Prostate gland (tissue), 2 donors: ENCODE measurements at places on chromosomes 16 and 17. TPM values are rescaled to one million over a fixed set of nuclear protein-coding genes. Genes with fewer than 3 reads are reported as not detected.

GRCh38 chr17:6020376-6021010 lies 49.7 kb upstream of the WSCD1 start:
- H3K4me3 ChIP-seq = no peak overlapping the region
- no peak overlapping the region for H3K27ac ChIP-seq
- no peak for DNase-seq
- H3K27me3 ChIP-seq = no peaks in the 10 kb centered on the region

- no peaks in the 10 kb centered on the region for H3K27me3 ChIP-seq
- no peaks in the 10 kb centered on the region for H3K36me3 ChIP-seq
- peak overlapping the region; percentile 68 for H3K27ac ChIP-seq
Observed at GRCh38 chr17:29149431-29150064, 30.6 kb downstream of the MYO18A start.

GRCh38 chr17:36094746-36095145 lies 4.8 kb upstream of the CCL3 start:
- DNase-seq = no peak
- H3K4me3 ChIP-seq = no peak overlapping the region
- H3K27me3 ChIP-seq = no peaks in the 10 kb centered on the region
- H3K27ac ChIP-seq = no peak overlapping the region
- H3K36me3 ChIP-seq = no peaks in the 10 kb centered on the region
- H3K4me1 ChIP-seq = no peaks in the 10 kb centered on the region

- no peak overlapping the region for H3K27ac ChIP-seq
- no peaks in the 10 kb centered on the region for H3K4me1 ChIP-seq
- no peak for DNase-seq
- H3K4me3 ChIP-seq = no peak overlapping the region
Observed at GRCh38 chr17:46148247-46148646, 45.0 kb downstream of the KANSL1 start.

DNA sequence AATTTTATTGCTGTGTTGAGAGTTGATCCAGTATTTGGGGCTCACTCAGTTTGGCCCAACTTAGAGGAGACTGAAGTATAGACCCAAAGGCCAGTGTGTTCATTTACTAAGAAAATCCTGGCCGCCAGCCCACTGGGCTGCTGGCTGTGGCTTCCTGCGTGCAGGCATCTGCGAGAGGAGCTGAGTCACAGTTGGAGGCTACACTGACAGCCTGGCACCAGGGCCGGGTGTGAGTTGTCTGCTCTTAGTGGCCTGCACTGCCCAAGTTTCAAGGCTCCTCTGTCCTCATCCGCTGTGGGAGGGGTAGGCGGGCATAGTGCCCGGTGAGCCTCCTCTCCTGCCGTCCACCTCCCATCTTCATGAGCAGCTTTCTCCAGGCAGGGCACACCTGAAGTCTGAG lies 54.2 kb downstream of the PLD6 start:
- H3K4me1 ChIP-seq = no peaks in the 10 kb centered on the region
- peak; percentile 71 for DNase-seq
- H3K27ac ChIP-seq = peak overlapping the region; percentile 38
- no peaks in the 10 kb centered on the region for H3K36me3 ChIP-seq

GRCh38 chr16:88067530-88068411 lies 116.5 kb downstream of the BANP start:
- no peak overlapping the region for H3K27ac ChIP-seq
- no peak for DNase-seq
- H3K27me3 ChIP-seq = no peaks in the 10 kb centered on the region
- H3K4me3 ChIP-seq = no peak overlapping the region
- no peaks in the 10 kb centered on the region for H3K4me1 ChIP-seq
- peaks cover 4% of the 10 kb centered on the region for H3K36me3 ChIP-seq

GRCh38 chr17:76452127-76452659 lies 759 bp downstream of the UBE2O start:
- H3K4me3 ChIP-seq = peak overlapping the region; percentile 88
- H3K27ac ChIP-seq = peak overlapping the region; percentile 57
- peaks cover 7% of the 10 kb centered on the region for H3K4me1 ChIP-seq
- no peaks in the 10 kb centered on the region for H3K36me3 ChIP-seq

DNA sequence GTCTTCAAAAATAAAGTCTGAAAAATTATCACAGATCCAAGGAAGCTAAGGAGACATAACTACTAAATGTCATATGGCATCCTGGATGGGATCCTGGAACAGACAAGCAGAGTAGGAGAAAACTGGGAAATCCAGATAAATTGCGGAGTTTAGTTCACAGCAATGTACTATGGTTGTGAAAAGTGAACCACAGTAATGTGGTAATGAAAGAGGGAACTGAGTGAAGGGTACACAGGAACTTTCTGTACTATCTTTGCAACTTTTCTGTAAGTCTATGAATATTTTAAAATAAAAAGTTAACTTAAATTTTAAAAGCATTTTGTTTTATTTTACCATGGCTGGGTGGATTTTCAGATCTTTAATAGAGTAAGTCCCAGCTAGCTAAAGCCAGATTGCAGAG lies 16.3 kb downstream of the SLFN12L start:
- no peaks in the 10 kb centered on the region for H3K36me3 ChIP-seq
- H3K27ac ChIP-seq = no peak overlapping the region
- DNase-seq = no peak
- no peaks in the 10 kb centered on the region for H3K4me1 ChIP-seq
- H3K4me3 ChIP-seq = no peak overlapping the region
- peaks cover 3% of the 10 kb centered on the region for H3K27me3 ChIP-seq

- DNase-seq = no peak
- no peaks in the 10 kb centered on the region for H3K4me1 ChIP-seq
- no peak overlapping the region for H3K27ac ChIP-seq
- no peaks in the 10 kb centered on the region for H3K36me3 ChIP-seq
Observed at GRCh38 chr17:78469443-78469842, 91.0 kb downstream of the PGS1 start.

GRCh38 chr17:3222505-3222904 lies 15.0 kb downstream of the OR1A1 start:
- no peaks in the 10 kb centered on the region for H3K36me3 ChIP-seq
- no peaks in the 10 kb centered on the region for H3K27me3 ChIP-seq
- no peak overlapping the region for H3K27ac ChIP-seq
- H3K4me1 ChIP-seq = no peaks in the 10 kb centered on the region
- no peak overlapping the region for H3K4me3 ChIP-seq
- no peak for DNase-seq

- no peaks in the 10 kb centered on the region for H3K36me3 ChIP-seq
- H3K4me3 ChIP-seq = no peak overlapping the region
- DNase-seq = no peak
- H3K4me1 ChIP-seq = no peaks in the 10 kb centered on the region
- H3K27ac ChIP-seq = no peak overlapping the region
- H3K27me3 ChIP-seq = no peaks in the 10 kb centered on the region
Observed at GRCh38 chr16:72064361-72064894, 1.4 kb downstream of the HPR start.

DNA sequence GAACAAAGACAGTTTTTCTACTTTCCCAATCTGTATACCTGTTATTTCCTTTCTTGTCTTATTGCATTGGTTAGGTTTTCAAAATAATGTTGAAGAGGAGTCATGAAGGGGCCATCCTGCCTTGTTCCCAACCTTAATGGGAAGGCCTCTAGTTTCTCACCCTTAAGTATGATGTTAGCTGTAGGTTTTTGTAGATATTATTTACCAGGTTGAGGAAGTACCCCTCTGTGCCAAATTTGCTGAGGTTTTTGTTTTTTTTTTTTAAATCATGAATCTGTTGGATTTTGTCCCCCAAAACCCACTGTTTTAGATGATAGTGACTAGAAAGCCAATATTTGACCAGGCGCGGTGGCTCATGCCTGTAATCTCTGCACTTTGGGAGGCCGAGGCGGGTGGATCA lies 36.4 kb downstream of the VMP1 start:
- no peak overlapping the region for H3K4me3 ChIP-seq
- no peaks in the 10 kb centered on the region for H3K36me3 ChIP-seq
- DNase-seq = no peak
- no peaks in the 10 kb centered on the region for H3K27me3 ChIP-seq
- no peak overlapping the region for H3K27ac ChIP-seq

- no peak for DNase-seq
- H3K4me1 ChIP-seq = no peaks in the 10 kb centered on the region
- H3K27ac ChIP-seq = no peak overlapping the region
- H3K4me3 ChIP-seq = no peak overlapping the region
- H3K27me3 ChIP-seq = no peaks in the 10 kb centered on the region
- H3K36me3 ChIP-seq = no peaks in the 10 kb centered on the region
Observed at GRCh38 chr17:4840893-4841242, 7.7 kb downstream of the MINK1 start.

- no peak overlapping the region for H3K27ac ChIP-seq
- no peak overlapping the region for H3K4me3 ChIP-seq
- H3K27me3 ChIP-seq = no peaks in the 10 kb centered on the region
Observed at GRCh38 chr16:51577621-51578303, 426.7 kb upstream of the SALL1 start.

DNA sequence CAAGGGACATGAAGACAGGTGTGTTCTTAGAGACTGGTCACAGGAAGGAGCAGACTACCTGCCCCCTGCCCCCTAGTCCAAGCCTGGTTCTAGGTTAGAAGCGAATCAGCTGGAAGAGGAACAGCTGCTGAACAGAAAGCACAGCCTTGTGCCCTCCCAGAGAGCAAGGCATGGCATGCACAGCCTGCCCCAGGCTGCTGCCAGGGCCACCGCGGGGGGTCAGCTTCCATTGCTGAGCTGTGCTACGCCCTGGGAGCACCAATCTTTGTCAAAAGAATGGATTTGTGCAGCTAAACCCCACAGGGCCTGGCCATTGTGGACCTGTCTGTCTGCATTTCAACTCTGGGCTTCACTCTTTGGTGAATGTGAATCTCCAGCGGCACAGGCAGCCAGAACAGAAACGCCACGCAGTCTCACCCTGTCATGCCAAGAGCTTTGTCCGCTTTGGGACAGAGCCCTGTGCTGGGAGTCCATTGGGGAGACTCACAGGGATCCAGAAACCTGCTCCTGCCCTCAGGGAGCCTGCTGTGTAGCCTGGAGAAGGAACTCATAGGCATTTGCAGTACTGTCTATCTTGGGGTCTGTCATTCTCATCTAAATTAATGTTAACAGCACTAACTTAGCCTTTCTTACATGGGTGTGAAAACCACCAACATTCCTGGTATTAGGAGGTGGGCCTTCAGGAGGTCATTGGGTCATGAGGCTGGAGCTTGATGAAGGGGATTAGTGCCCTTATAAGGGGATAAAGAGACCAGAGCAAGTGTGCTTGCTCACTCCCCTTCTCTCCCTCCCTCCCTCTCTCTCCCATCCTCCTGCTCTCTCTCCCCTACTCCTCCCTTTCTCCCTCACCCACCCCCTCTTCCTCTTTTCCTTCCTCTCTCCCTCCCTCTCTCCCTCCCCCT lies 25.6 kb upstream of the CDRT4 start:
- no peak overlapping the region for H3K27ac ChIP-seq
- H3K36me3 ChIP-seq = no peaks in the 10 kb centered on the region

DNA sequence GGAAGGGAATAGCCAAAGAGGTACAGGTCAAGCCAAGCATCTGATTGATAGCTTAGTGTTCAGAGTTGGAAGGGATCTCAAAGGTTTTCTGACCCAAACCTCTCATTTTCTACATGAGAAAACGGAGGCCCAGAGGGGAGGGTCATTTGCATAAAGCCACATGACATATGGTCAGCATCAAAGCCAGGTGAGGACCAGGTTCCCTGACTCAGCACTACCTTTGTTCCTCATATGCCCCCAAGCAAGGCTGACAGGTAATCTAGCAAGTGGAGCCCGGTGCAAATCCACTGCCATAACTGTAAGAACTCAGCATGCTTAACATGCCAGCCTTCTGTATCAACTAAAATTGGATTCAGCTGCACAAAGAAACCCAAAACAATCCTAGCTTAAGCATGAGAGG lies 28.2 kb upstream of the CCL1 start:
- H3K27me3 ChIP-seq = no peaks in the 10 kb centered on the region
- H3K4me3 ChIP-seq = no peak overlapping the region
- DNase-seq = no peak
- no peak overlapping the region for H3K27ac ChIP-seq
- no peaks in the 10 kb centered on the region for H3K36me3 ChIP-seq

DNA sequence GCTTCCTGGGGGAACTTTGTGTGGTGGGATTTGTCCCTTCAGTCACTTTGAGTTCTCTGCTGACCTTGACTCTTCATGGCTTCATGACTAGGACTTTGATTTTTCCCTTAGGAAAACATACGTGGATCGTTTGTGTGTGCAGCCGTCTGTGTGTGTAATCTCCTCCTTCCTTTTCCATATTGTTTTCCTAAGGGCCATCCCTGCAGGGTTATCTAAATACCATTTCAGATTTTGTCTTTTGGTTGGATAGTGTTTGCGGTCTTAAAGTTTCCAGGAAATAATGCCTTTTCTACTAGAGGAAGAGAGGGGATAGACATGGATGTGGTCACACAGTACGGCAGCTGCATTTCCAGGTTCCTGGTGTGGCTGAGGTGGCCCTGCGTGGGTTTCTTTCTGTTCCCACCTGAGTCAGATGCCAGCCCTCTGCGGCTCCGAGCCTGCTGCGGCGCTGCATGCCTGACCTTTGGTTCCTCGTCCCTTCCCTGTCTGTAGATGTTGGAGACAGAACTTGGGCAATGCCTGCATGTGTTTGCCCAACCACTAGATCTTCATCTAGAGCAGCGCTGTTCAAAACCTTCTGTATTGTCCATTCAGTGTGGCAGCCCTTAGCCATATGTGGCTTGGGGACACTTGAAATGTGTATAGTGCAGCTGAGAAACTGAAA lies 72.0 kb upstream of the LGALS9 start:
- no peak overlapping the region for H3K27ac ChIP-seq
- no peak for DNase-seq
- H3K4me3 ChIP-seq = no peak overlapping the region
- H3K27me3 ChIP-seq = no peaks in the 10 kb centered on the region
- no peaks in the 10 kb centered on the region for H3K4me1 ChIP-seq

PDE6G gene
- total RNA-seq = not detected

ZBTB4 gene
- 69.4 TPM for total RNA-seq

DNAH3 gene
- 8.0 TPM for total RNA-seq

GDE1 gene
- 92.1 TPM for total RNA-seq

VMO1 gene
- 2.6 TPM for total RNA-seq

CHST4 gene
- total RNA-seq = 0.18 TPM

TEDC2 gene
- 12.1 TPM for total RNA-seq

ACBD4 gene
- total RNA-seq = 18.8 TPM

C1QL1 gene
- total RNA-seq = 1.1 TPM
